CD8-positive, alpha-beta memory T cell (primary cell): ENCODE measurements at places on chromosomes 13 and 19. TPM values are rescaled to one million over a fixed set of nuclear protein-coding genes. Genes with fewer than 3 reads are reported as not detected.

- no peak for DNase-seq
Observed at GRCh38 chr13:31367410-31367809, 167.6 kb downstream of the B3GLCT start.

GRCh38 chr13:33838647-33839046 lies 20.7 kb downstream of the RFC3 start:
- no peak for DNase-seq

DNA sequence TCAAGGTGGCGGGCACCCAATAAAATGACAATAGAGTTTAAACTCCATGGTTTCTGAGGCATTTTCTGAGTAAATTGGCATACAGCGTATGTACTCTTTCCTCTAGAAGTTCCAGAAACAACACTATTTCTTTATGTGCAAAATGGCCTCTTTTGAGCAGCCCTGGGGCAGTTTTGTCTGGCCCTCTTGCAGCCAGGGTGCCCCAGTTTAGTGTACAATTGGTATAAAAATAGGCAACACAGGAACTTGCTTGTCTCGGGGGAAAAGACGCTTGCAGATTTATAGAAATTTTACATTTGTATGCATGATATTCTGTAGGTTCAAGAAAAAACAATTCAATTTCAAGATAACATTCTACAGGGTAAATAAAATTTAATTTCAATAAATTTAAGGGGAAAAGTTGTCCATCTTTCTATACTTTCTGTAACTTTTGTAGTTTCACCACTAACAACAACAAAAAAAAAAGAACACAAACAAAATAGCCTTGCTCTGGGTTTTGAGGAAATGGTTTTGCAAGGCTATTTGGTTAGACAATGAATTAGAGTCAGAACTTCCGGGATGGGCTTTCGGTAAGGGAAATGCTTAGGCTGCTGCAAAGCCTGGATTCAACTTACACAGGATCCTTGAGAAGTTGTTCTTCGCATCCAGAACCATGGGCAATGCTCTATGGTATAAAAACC lies 45.3 kb downstream of the LRCH1 start:
- no peak for DNase-seq

- no peak for DNase-seq
Observed at GRCh38 chr13:113827021-113827420, 36.9 kb downstream of the GAS6 start.

DNA sequence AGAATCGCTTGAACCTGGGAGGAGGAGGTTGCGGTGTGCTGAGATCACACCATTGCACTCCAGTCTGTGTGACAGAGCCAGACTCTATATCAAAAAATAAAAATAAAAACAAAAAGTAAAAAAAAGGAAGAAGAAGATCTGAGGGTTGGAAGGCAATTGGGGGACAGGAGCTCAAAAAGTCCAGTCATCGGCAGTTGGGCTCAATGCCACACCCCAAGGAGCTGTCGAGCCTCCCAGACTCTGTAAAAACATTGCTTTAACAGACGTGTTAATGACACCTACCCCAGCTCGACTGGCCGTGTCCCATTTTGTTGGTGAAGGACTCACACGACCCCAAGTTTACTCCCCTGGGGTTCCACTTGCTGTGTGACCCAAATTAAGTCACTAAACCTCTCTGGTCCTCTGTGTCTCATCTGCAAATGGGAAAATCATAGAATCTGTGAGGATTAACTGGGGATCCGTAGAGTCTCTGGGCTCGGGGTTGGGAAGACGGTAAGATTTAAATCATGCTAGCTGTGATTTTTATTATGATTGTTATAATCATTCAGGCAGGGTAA lies 7.0 kb downstream of the GNA15 start:
- no peak for DNase-seq

DNA sequence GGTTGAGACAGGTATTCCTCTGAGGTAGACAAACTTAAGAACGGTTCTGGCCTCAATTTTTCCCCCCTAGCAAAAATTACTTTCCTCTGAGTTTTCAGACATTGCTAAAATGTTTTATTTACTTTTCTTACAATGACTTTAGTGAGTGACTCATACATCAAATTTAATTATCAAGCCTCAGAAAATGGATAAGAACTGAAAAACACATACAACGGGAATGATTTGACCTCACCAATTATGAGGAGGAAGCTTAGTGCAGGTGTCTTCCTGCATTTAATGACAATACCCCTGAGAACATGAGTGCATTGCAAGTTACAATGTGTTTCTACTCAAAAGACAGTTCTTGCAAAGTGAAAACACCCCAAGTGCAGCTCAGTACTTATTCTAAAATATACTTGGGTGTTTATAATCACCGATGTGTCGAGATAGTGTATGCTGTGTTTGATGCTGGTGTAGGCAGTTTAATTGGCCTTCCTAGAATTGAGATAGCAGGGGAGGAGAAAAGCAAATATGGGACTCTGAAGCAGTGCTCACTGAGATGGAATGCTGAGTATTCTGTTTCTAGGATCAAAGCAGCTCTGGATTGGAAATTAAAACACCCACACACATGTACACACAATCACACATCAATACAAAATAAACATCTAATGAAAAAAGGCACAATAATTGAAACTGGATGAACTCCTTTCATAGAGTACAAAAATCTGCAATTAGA lies 189.5 kb upstream of the SLC10A2 start:
- DNase-seq = no peak

DNA sequence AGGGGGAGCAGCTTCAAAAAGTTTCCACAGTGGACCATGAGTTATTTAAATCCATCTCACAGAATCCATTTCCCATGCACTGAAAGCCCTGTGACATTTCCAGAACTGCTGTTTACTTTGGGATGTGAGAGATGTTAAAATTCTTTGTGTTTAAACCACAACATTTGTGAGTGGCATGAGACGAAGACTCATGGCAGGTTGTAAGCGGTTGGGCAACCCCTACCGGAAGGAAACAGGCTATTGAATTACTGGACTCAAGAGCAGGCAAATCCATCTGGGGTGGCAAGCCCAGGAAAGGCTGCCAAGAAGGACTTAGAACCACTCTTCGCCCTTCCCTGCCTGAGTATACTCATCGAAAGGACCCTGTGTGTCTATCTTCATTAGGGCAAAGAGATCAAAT lies 22.3 kb upstream of the CLDN10 start:
- DNase-seq = no peak

- DNase-seq = no peak
Observed at GRCh38 chr13:112444416-112445399, 68.6 kb downstream of the SPACA7 start.

DNA sequence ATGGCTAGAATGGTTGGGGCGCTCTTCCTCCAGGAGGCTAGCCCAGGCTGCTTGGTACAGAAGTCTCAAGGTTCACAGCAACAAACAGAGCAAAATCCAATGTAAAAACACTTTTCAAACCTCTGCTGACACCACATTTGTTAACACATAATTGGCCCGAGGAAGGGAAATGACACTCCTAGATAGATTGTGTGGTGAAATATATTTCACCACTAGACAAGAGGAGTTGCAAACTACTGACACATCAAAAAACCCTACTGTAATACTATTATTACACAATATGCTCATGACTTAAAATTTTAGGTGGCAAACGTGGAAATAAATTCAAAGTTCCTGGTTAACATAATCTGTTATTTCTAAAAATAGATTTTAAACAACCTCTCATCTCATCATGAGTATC lies 643.6 kb downstream of the PCDH9 start:
- DNase-seq = no peak

DNA sequence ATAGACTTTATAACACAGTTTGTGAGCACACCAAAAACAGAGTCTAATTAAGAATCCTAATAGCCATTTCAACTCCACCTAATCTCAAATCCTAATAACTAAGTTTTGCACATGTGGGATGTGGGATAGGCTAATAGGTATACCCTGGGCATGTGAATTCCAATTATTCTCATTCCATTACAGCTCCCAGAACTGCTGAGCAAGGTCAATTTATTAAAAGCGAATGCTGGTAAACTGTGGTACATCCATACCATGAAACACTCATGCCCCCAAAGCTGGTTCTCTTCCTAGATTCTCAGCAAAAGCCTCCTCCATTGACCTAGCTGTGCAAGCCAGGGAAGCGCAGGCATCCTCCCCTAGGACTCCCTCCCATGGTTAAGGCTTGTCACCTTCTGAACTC lies 113.8 kb downstream of the USP12 start:
- DNase-seq = no peak

DNA sequence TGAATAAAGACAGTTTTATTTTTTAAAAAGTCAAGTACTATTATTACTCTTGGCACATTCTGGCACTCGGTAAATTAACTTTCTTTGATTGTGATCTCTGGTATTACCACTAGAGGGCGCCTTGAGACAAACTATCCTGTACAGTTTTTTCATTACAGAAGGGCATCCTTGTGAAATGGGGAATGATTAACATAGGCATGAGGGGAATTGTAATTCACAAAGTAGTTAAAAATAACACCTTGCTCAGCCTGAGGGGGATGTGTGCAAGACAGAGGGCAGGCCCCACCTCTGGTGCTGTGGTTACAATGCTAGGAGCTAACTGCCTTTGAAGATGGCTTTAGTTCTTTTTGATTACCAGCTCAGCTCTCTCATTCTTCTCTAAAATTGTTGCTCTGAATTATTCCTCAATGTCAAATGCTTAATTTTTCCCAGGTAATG lies 24.2 kb upstream of the C1QTNF9B start:
- DNase-seq = peak; percentile 21

- no peak for DNase-seq
Observed at GRCh38 chr13:65499256-65499655, 1730.9 kb downstream of the PCDH9 start.

DNA sequence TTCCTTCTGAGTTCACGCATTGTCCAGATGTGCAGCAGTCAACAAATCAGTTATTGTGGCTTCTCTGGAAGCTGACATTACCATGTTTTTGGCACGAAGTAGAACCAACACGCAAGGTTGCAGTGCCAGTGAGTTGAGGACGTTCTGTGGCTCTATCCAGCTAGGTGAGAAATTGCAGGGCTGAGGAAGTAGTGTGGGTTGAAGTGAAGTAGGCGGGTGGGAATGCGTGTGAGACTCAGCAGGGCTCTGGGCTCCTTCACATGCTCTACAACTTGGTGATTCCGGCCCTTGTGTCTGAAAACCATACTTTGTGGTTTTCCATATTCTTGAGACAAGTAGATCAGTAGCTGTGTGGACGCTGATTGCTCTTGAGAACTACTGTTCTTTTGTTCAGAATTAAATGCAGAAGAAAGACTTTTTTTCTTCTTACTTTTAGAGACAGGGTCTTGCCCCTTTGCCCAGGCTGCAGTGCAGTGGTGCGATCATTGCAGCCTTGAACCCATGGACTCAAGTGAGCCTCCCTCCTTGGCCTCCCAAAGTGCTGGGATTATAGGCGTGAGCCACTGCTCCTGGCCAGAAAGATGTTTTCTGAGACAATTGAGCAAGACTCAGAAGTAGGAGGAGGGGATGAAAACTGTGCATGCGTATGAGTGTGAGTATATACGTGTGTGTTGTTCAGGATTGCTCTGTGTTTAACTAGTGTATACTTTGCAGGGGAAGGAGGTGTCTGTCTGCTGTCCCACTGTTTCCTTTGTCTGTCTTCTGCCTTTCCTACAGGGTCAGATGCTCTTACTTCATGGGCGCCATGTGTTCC lies 46.2 kb downstream of the GATAD2A start:
- DNase-seq = peak; percentile 19

DNA sequence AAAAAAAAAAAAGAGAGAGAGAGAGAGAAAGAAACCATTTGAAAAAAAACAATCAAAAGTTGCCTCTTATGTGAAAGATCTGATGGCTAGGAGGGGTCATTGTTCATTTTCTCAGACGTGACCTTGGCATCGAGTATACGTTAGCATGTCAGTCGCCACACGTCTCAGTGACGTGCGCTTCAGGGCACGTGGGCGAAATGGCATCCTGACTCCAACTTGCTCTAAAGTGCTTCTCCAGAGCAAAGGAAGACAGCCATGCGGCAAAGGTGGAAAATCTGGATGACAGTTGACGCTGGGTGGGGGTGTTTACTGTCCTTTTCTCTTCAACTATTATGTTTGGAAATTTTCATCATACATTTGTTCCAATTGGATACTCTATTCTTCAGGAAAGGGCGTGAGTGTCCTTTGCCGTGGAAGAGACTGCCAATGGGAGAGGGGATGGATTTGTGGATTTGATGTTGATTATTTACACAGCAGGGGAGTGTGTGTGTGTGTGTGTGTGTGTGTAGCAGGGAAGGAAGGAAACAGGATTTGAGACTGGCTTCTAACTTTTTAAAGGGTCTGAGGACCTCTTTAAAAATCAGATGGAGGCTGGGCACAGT lies 25.0 kb downstream of the KLF2 start:
- no peak for DNase-seq

- no peak for DNase-seq
Observed at GRCh38 chr19:52516191-52516590, 11.3 kb upstream of the ZNF808 start.

- no peak for DNase-seq
Observed at GRCh38 chr13:44305917-44306370, 67.7 kb upstream of the SERP2 start.

DNA sequence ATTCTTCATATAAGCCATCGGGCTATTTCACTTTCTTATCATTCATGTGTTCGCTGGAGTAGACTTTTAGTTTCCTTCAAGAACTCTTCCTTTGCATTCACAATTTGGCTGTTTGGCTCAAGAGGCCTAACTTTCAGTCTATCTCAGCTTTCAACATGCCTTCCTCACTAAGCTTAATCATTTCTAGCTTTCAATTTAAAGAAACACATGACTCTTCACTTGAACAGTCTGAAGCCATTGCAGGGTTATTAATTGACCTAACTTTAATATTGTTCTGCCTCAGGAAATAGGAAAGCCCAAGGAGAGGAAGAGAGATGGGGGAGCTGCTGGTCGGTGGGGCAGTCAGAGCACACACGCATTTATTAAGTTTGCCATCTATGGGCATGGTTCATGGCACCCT lies 158.1 kb downstream of the SUCLA2 start:
- no peak for DNase-seq

- DNase-seq = no peak
Observed at GRCh38 chr19:46892252-46893179, 31.7 kb downstream of the ARHGAP35 start.

DNA sequence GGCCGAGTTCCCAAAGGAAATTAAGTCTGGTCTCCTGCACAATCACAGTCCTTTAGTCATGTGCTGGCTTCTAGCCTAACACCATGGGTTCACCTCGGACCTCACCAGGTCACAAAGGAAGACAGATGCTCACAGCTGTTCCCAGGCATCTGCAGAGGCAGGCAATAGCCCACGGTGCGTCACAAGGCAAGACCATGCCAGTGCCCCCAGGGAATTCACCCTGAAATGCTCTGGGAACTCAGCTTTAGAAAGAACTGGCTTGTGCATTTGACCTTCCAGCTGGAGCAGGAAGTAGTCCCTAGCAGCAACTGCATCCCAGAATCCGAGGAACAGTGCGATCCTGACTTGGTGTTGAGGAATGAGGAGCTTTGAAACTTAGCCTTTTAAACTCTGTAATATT lies 96.8 kb upstream of the WASF3 start:
- DNase-seq = no peak

DNA sequence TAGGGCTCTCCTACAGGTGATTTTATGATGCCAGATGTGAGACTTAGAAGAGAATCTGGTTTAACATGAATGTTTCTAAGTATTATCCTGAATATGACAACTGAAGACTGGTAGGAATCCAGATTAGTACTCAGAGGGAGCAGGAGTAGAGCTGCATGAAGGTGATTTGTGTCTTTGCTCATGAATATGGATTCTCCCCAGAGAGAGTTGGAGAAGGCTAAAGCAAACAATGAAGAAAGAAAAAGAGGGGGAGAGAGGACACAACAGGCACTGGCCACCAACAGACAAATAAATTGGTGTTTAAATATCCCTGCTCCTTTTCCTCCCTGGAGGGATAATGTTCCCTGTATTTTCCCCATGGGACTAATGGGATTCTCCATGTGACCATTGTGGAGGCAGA lies 427.0 kb upstream of the KLF12 start:
- DNase-seq = no peak

COG6 gene
- total RNA-seq = 32.1 TPM

PPM1N gene
- total RNA-seq = 3.3 TPM

OR7D4 gene
- not detected for total RNA-seq

ZNF562 gene
- 42.2 TPM for total RNA-seq

CASP14 gene
- total RNA-seq = not detected
